Suprapubic skin (tissue), 4 donors: ENCODE measurements at places on chromosomes 3 and 15. TPM values are rescaled to one million over a fixed set of nuclear protein-coding genes. Genes with fewer than 3 reads are reported as not detected.

The CATSPER2 gene
- 1.8 TPM for total RNA-seq

DNA sequence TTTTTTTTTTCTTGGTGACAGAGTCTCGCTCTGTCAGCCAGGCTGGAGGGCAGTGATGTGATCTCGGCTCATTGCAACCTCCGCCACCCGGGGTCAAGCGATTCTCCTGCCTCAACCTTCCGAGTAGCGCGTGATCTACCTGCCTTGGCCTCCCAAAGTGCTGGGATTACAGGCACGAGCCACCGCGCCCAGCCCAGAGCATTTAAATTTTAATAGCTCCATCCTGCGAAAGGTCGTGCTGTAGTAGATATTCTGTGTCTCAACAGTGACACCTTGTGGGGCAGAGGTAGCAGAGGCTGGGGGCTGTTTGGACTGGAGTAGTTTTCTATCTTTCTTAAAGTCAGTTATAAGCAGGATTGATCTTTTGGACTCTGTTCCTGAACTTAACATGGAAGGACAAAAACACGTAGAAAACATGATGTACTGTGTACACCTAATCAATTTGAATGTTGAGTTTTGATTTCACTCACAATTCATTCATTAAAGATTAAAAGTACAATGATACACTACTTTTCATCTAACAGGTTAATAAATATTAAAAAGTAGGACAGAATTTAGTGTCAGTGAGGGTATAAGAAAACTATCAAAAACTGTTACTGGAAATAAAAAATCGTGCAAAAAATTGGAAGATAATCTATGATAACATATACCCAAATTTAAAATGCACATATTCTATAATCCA lies 11.0 kb upstream of the PDCD6IP start:
- DNase-seq = no peak
- no peaks in the 10 kb centered on the region for H3K36me3 ChIP-seq

GRCh38 chr15:88849376-88850072 lies 45.8 kb downstream of the HAPLN3 start:
- no peaks in the 10 kb centered on the region for H3K36me3 ChIP-seq
- DNase-seq = no peak
- no peak overlapping the region for H3K27ac ChIP-seq
- peaks cover 21% of the 10 kb centered on the region for H3K27me3 ChIP-seq
- no peaks in the 10 kb centered on the region for H3K4me1 ChIP-seq

The HRG gene
- not detected for total RNA-seq

The TERC gene
- 61.7 TPM for total RNA-seq

- peaks cover 31% of the 10 kb centered on the region for H3K4me1 ChIP-seq
- H3K27me3 ChIP-seq = no peaks in the 10 kb centered on the region
- no peaks in the 10 kb centered on the region for H3K36me3 ChIP-seq
- H3K4me3 ChIP-seq = no peak overlapping the region
- no peak overlapping the region for H3K27ac ChIP-seq
Measured at GRCh38 chr3:73435055-73435454, 189.7 kb downstream of the PDZRN3 start.

The EEF1AKMT4 gene
- 9.3 TPM for total RNA-seq

The SPATA12 gene
- not detected for total RNA-seq

GRCh38 chr15:91867581-91868026 lies 14.1 kb downstream of the SLCO3A1 start:
- H3K27ac ChIP-seq = peak overlapping the region; percentile 88
- H3K27me3 ChIP-seq = no peaks in the 10 kb centered on the region
- H3K4me1 ChIP-seq = peaks cover 72% of the 10 kb centered on the region
- peak; percentile 86 for DNase-seq

DNA sequence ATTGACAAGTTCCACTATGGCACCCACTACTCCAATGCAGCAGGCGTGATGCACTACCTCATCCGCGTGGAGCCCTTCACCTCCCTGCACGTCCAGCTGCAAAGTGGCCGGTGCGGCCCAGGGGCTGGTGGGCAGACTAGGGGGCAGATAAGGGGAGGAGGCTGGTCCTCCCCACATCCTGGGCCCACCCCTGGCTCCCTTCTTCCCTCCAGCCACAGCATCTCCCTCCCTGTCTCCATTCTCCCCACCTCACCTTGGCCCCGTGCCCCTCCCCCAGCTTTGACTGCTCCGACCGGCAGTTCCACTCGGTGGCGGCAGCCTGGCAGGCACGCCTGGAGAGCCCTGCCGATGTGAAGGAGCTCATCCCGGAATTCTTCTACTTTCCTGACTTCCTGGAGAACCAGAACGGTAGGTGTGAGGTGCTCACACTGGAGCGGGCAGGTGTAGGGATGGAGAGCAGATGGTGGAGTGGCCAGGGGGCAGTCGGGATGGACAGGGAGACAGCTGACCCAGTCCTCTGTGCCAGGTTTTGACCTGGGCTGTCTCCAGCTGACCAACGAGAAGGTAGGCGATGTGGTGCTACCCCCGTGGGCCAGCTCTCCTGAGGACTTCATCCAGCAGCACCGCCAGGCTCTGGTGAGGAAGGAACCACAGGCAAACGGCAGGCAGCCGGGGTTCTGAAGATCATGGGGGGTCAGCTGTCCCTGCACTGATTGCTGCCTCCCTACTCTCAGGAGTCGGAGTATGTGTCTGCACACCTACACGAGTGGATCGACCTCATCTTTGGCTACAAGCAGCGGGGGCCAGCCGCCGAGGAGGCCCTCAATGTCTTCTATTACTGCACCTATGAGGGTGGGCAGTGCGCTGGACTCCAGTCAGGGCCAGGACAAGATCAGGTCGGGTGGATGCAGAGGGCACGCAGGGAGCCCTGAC lies 26.0 kb downstream of the NBEAL2 start:
- no peaks in the 10 kb centered on the region for H3K27me3 ChIP-seq
- peaks cover 79% of the 10 kb centered on the region for H3K36me3 ChIP-seq
- DNase-seq = peak; percentile 61
- H3K4me3 ChIP-seq = no peak overlapping the region
- H3K4me1 ChIP-seq = peaks cover 18% of the 10 kb centered on the region

DNA sequence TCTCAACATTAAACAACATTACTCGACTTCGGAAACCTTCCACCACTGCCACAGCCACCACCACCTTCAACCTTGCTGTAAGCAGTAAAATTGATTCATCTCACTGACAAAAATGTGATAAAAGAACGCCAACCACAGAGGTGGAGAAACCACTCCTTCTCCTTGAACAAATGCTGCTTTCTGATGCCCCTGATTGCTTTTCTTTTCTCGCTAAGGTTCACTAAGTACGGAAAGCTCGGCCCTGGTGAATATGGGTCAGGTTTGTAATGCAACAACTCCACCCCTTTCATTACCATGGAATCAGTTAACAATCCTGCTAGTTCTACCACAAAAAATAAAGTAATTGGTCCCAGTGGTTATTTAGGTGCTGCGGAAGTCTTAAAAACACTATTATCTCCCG lies 44.9 kb downstream of the MEIS2 start:
- no peak overlapping the region for H3K27ac ChIP-seq
- no peaks in the 10 kb centered on the region for H3K27me3 ChIP-seq
- H3K36me3 ChIP-seq = no peaks in the 10 kb centered on the region
- no peak for DNase-seq
- no peak overlapping the region for H3K4me3 ChIP-seq

- H3K4me3 ChIP-seq = no peak overlapping the region
- H3K27me3 ChIP-seq = no peaks in the 10 kb centered on the region
- H3K36me3 ChIP-seq = no peaks in the 10 kb centered on the region
- DNase-seq = no peak
- no peak overlapping the region for H3K27ac ChIP-seq
- peaks cover 11% of the 10 kb centered on the region for H3K4me1 ChIP-seq
Measured at GRCh38 chr3:108320746-108321350, 24.5 kb downstream of the HHLA2 start.

The ANKRD34C gene
- total RNA-seq = not detected

The CNOT10 gene
- total RNA-seq = 49.2 TPM

The TMC3 gene
- total RNA-seq = not detected

DNA sequence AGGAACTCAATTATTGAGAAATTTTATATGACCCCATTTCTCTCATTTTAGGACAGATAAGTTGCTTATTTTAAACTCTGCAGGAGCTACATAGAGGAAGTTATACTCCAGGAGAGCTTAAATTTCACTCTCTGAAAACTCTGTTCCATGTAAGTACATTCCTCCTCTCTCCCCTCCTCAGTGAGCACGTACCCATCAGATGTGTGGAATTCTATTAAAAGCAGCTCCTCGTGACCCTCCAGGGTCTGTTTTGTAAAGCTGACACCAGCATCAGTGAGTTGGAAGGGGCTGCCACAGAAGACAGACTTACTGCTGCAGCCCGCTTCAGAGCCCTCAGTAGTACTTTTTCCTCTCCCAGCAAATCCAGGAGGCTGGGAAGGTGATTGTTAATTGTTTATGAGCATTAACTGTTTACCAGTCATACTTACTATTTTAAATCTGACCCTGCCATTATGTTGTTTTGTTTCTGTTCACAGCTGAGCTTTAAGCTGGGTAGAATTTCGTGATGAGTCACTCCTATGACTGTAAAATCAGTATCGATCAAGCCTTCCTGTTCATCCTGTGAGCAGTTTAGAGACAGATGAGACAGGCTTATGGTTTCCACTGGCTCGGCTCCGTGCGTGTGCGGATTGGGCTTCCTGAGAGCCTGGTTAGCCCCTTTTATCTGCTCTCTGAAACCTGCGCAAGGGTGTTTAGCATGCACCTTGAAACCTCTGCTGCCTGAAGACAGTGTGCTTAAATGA lies 20.4 kb downstream of the IGF1R start:
- H3K27me3 ChIP-seq = no peaks in the 10 kb centered on the region
- no peak overlapping the region for H3K4me3 ChIP-seq
- peak overlapping the region; percentile 36 for H3K27ac ChIP-seq

The ZFYVE19 gene
- total RNA-seq = 33.3 TPM

DNA sequence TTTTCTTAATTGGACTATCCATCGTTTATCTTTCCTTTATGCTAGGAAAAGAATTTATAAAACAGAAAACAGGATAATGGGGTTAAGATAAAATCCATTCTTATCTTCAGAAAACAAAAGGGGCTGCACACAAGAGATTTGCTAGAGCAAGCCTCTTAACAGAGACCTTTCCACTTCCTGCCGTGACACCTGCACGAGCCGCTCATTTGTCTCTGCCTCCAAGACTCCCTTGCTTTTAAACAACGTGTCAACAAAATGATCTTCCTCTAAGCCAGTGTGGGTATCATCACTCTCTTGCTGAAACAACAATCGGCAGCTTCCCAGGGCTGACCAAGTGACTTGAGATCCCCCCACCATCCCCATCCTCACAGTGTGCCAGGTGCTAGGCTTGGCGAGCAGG lies 33.1 kb downstream of the GABRB3 start:
- no peaks in the 10 kb centered on the region for H3K4me1 ChIP-seq
- no peaks in the 10 kb centered on the region for H3K36me3 ChIP-seq
- DNase-seq = no peak
- H3K27me3 ChIP-seq = no peaks in the 10 kb centered on the region
- no peak overlapping the region for H3K4me3 ChIP-seq
- no peak overlapping the region for H3K27ac ChIP-seq

DNA sequence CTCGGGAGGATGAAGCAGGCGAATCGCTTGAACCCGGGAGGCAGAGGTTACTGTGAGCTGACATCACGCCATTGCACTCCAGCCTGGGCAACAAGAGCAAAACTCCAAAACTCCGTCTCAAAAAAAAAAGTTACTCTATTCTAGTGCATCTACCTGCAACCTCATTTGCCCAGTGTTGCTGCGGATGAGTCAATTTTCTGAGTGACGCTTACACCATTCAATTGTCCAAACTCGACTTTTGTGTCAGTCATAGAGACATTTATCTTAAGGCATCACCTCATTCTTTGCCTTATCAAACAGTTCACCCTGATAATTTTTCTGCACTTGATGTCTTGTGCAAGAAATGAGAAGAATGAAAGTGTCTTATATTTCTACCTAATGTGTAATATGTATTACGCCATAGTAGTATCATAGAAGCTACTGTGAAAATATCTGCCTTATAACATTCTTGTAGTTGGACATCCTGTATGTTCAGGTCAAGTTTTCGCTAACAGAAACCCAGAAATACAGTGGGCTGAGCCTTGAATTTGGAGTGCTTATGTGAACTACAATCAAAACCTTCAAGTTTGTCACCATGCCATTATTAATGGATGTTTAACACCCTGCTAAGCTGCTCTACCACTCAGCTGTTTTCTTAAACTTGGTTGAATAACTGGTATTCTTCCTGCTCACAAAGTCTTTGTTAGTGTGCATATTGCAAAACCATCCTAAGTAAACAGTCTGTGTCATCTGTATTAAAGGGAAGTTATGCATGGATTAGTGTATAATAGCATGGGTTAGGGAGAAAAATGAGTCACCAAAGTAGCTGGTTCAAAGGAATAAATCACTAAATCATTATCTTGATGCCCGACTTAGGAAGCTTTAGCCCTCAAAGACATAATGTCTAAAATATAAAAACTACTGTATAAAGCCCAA lies 531.0 kb upstream of the NR2F2 start:
- no peak overlapping the region for H3K27ac ChIP-seq
- H3K4me1 ChIP-seq = no peaks in the 10 kb centered on the region
- H3K27me3 ChIP-seq = no peaks in the 10 kb centered on the region
- DNase-seq = no peak
